ENCODE measurements at places on chromosomes 2 and 18. TPM values are rescaled to one million over a fixed set of nuclear protein-coding genes. Genes with fewer than 3 reads are reported as not detected.

- no peak for DNase-seq
These were observed 12.7 kb downstream of the COL3A1 start for GRCh38 chr2:188986839-188987238.

DNA sequence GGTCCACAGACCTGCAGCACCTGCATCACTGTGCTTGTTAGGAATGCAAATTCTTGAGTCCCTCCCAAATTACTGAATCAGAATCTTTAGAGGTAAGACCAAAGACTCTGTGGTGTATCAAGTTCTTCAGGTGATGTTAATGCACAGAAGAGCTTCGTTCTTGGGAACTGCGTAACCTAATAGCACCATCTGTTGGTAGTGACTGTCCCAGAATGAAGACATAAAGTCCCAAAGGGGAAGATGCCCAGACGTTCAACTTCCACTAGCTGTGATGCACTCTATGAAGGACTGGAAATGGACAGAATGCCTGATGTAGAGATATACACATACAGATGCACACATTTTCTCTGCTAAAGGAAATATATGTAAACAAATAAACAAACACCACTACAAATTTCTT is 576.0 kb downstream of the LRP1B start:
- DNase-seq: no peak

GRCh38 chr2:62597323-62597722 is 91.3 kb upstream of the TMEM17 start:
- no peak for DNase-seq

DNA sequence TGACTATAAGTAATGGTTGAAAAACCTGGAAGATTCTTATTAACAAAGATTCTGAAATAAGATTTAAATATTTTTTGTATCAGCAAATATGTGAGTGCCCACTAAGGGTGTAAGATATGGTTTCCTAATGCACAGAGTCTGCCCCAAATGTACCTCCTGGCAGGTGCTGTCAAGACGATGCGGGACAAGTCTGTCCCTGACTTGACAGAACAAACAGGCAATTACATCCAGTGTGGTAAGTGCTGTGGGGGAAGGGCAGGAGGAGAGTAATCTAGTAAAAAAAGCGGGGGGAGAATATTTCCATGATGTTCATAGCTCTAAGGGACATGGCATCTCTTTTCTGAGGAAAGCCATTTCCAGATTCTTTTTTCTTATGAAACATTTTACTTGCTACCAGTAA is 127.5 kb downstream of the COL4A4 start:
- DNase-seq: no peak

DNA sequence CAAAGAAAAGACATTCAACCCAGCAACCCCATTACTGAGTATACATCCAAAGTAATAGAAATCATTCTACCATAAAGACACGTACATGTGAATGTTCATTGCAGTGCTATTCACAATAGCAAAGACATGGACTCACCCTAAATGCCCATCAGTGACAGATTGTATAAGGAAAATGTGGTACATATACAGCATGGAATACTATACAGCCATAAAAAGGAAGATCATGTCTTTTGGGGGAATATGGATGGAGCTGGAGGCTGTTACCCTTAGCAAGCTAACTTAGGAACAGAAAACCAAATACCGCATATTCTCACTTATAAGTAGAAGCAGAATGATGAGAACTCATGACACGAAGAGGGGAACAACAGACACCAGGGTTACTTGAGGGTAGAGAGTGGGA is 145.9 kb downstream of the GULP1 start:
- DNase-seq: no peak

DNA sequence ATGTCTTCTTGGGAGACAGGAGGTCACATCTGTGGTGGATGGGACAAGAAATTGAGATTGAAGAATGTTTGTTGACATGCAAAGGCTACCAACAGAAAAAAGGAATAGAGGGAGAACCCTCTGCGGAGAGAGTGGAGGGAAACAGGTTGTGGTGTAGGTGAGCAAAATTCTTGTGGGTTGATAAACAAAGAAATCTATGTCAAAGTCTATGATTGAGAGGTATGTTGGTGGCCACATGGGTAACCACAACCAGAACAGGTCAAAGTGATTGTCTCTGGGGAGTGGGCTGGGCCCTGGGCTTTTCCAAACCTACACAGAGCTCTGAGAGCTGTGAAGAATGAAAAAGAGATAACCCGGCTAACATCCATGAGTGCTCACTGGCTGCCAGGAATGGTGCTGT is 62.8 kb upstream of the NCK2 start:
- no peak for DNase-seq

The KRTCAP3 gene
- total RNA-seq: not detected

The SANBR gene
- total RNA-seq: 7.3 TPM

- DNase-seq: no peak
These were observed 101.1 kb downstream of the MEMO1 start for GRCh38 chr2:31909661-31910060.

Data from esophagus muscularis mucosa (tissue), 4 donors.